Anterior cingulate cortex (tissue), 58 donors: ENCODE measurements at places on chromosomes 2 and 18.

DNA sequence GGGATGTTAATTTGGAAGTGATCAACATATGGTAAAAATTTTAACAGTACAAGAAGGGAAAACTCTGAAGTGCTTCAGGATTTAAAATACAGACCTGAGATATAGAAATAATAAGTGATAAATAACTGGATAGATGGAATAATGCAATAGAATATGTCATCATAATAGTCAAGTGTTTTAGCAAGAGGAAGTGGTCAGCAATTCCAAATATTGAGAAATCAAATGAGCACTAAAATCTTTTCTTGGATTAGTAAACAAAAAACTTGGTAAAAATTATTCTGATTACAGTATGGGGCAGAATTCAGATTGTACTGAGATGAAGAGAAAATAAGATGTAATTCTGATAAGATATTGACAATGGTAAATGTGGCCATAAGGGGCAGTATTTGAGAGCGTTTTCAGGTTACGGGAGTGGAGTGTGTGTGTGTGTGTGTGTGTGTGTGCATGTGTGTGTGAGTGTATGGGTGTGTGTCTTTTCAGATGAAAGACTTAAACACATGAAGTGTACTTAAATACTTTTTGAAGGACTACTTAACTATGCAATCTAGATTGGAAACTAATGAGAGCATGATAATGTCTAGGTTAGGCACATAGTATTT is 217.9 kb upstream of the ITGA4 start:
- no peak for DNase-seq

DNA sequence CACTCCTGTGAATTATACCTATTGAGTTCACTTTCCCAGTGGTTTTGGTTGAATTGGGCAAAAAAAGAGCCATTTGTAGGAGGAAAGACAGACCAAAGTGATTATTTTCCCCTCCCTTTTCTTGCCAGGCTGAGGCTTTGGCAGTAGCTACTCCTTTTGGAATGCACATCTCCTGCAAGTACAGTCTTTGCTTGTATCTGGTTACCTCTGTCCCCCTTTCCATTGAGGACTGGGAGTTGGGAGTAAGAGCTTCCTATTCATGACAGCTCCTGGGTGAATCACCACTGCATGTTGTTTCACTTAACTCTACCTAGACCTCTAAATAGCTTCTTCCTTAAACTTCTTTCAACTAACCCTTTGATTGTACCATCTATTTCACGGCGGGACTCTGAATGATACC is 695.3 kb upstream of the ZNF804A start:
- DNase-seq: no peak

DNA sequence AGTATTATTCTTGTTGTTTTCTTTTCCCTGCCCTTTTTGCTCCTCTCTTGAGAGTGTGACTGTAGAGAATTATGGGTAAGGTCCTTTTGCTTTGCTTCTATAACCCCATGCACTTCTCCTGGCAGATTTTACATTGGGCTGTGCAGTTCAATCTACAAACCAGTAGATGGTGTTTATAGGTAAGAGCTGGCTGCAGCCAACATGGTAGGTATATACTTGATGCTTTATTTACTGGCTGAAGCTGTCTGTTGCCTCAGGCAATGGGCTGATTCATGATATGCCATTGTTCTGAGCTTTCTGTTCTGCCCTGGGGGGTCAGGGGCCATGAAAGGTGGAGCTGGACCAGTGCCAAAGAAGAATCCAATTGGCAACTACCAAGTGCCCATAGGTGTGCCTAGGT is 48.3 kb upstream of the MYL1 start:
- DNase-seq: no peak

DNA sequence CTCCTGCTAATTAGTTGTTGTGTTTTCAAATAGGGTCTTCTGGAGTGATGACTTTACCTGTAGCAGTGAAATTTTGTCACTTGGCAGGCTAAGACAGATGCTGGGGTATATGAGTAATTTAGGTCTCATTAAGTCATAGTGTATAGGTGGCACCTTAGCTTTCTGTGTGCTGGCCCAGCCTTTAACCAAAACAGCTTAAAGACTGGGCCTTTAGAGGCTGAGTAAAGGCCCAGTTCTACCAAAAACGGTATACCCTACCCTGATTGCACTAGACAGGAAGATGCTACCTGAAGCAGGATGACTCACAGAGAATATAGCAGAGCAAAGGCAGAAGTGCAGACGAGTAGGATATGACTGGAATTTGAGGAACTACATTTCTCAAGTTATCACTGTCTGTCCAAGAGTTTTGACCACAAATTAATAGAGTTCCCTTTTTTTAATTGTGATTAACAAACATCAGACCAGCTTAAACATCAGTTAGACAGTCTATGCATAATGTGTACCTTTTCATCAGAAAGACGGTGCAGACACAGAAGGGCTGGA is 337.9 kb upstream of the SALL3 start:
- DNase-seq: no peak

DNA sequence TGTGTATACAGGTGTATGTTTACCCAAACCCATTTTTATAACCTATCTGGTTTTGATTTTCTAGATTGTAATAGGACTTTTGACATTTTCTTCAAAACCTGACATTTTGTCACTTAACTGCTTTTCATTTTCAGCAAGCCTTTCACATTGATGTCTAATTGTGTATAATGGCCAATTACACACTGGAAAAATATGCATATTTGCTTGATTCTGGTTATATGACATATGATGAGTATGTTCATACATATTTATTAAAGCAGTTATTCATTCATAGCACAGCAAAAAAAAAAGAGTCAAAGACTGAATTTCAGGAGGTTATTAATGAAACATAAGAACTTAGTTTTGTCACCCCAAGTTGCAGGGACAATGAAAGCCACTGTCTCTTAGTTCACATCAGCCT is 307.7 kb upstream of the TNP1 start:
- no peak for DNase-seq

DNA sequence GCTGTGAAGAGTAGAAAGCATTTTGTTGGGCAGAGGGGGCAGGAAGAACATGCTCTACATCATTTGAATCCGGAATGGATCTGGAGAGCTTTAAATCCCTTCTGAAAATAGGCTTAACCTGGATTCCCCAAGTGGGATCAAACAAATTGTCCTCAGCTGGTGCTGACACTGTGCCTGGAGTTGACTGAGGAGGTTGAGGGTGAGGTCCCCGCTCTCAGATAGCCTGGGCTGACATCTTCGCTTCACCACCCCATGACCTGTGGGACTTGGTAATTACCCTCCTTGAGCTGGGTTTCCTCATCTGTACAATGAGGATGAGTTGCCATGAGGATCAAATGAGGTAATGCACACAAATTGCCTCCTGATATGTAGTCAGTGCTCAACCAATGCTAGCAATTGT is 117.8 kb upstream of the SMAD2 start:
- no peak for DNase-seq

GRCh38 chr18:62258093-62258492 is 67.0 kb upstream of the TNFRSF11A start:
- DNase-seq: no peak

GRCh38 chr2:159714247-159714930 is 2.1 kb downstream of the MARCHF7 start:
- no peak for DNase-seq

DNA sequence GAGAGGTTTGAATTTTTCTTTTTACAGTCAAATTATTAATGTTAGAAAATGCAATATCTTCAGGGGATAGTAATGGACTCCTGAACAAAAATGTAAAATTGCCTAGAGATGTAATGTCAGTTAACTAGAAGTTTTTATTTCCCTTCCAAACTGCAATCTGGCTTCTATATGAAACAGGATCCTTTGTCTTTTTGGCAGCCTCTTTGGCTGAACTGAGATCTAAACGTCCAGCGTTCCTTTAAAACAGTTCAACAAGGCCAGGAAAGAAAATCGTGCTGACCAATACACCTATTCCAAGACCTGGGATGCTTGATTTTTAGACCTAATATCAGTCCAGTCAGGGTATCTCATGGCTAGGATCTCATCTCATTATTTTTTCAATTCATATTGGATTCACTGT is 245.5 kb downstream of the FIGN start:
- DNase-seq: no peak

GRCh38 chr2:140117386-140117785 is 1337.2 kb upstream of the NXPH2 start:
- DNase-seq: no peak

- no peak for DNase-seq
Observed at GRCh38 chr2:133680343-133681049, 112.2 kb upstream of the NCKAP5 start.

- DNase-seq: no peak
Observed at GRCh38 chr2:98492441-98492840, 47.8 kb downstream of the INPP4A start.

GRCh38 chr2:235048549-235048948 is 96.7 kb downstream of the SH3BP4 start:
- DNase-seq: no peak

DNA sequence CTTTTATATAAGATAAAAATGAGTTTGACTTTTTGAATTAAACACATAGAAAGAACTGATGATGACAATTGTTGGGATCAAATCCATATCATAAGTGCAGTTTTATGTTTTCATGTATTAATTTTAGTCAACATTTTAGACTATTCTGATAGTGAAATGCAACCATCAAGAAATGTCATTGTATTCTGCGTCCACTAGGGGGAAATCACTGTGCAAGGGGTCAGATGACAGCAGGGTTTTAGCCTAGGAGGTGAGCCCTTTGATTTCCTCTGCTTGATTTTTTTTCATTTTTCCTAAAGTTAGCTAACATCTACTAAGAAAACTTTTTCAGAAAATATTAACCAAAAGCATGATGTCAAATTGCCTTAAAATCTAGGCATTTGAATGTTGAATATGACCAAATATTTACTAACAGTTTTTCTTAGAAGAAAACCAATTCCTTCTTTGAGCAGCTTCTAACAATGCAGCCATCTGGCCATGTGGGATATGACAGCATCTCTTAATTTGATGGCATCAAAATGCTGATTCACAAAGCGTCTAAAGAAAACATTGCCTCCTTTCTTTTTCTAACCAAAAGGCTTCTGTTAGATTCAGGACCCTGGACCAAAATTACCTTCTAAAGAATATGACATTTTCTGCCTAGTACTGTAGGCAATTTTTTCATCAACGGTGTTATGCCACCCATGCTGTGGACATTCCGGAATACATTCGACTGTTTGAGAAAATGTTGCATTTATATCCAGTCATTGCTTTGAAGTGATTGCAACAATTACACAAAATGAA is 141.5 kb downstream of the SPHKAP start:
- DNase-seq: no peak

- DNase-seq: no peak
Observed at GRCh38 chr2:26274058-26274613, 29.4 kb downstream of the HADHB start.

- DNase-seq: no peak
Observed at GRCh38 chr2:101974663-101975062, 17.1 kb upstream of the IL1R2 start.

- DNase-seq: no peak
Observed at GRCh38 chr2:116924509-116924908, 890.0 kb upstream of the DDX18 start.

DNA sequence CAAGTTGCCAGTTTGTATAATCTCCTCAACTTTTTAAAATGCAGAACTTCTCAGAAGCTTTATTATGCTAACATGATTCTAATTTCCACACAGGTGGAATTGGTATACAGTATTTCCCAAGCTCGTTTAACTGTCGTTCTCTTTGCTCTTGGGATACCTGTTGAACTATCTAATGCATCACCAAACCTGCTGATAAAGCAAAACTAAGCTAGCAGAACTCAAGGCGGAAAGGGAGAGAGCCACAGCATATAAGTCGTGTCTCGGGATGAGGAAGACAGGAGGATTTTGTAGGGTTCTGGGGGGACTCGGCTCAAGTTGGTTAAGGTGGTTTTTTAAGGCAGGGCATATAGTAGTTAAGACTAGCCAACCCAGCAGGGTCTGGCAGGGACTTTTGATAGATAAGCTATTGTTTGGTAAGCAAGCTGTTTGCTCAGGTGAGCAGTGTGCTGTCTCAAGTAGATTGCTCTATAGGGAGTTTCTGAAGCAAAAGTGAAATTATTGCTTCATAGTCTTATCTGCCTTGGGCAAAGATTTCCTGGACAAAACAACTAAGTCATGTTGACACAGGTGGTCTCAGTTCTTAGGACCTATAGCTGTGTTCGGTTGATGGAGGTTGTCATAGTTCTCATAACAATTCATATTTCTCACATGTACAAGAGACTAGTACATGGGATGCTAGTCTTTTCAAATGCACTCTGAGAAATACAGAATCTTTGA is 28.2 kb upstream of the CHRNA1 start:
- DNase-seq: no peak

GRCh38 chr2:170493426-170494097 is 221.6 kb upstream of the SP5 start:
- no peak for DNase-seq

GRCh38 chr2:230690439-230690838 is 22.2 kb upstream of the CAB39 start:
- peak; percentile 76 for DNase-seq

DNA sequence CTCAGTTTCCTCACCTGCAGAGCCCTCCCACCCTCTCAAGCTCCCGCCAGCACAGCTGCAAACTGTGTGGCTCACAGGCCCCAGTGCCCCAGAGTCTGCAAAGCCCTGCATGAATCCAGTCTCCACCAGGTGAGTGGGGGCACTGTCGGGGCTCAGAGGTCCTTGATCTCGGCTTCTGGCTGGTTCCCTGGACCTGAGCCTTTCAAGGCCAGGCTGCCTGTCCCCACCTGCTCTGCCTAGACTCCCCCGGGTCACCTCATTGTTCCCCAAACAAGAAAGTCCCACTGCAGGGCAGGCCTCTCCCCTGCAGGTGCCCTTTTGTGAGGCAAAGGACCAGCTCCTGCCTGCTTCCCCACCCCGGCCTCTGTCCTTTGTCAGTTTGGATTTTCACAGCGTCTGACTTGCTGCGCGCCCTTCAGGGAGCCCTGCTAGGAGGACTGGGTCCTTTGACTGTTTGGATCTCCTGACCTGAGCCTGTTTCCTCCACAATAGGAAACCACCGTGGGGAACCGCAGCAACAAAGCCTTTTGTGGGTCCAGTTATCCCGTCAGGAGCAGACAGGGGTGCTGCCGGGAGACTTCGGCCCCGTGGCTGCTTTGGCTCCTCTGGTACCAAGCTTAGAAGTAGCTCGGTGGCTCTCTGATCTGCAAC is 200.5 kb upstream of the HDAC4 start:
- DNase-seq: no peak

DNA sequence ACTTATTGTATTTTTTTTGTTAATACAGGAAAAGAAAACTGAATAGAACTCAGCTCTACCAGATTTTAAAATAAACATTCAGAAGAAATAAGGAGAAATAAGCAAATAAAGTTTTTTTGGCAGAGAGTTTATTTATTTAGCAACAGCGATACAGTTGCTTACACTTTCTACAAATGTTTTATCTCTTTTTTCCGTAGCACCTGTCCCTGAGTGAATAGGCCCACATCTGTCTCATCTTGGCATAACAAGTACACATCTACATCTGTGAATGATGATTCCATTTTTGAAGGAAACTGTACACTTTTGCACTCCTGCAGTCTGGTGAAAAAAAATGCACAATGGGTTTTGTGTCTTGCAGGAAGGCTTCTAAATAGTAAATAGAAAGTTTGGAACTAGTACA is 783.6 kb upstream of the ZEB2 start:
- no peak for DNase-seq

- DNase-seq: no peak
Observed at GRCh38 chr2:172119089-172119488, 16.4 kb upstream of the DLX2 start.
